ENCODE measurements at places on chromosomes 2 and 18. TPM values are rescaled to one million over a fixed set of nuclear protein-coding genes. Genes with fewer than 3 reads are reported as not detected.

Gene MC4R
- total RNA-seq = not detected

Gene DSG4
- total RNA-seq = not detected

Gene ALK
- 0.18 TPM for total RNA-seq

Gene MOGAT1
- 0.45 TPM for total RNA-seq

Gene ALPP
- not detected for total RNA-seq

Gene CFAP53
- total RNA-seq = 0.98 TPM

Gene CGREF1
- total RNA-seq = 4.1 TPM

Gene BMP10
- not detected for total RNA-seq

Gene DGUOK
- total RNA-seq = 38.8 TPM

Gene CXCR2
- 9.1 TPM for total RNA-seq

Gene GAL3ST2
- not detected for total RNA-seq

Gene FZD7
- 13.0 TPM for total RNA-seq

Gene TBC1D8
- 20.1 TPM for total RNA-seq

Gene HDHD2
- 42.7 TPM for total RNA-seq

Gene PRKAG3
- total RNA-seq = 0.49 TPM

Gene SLC20A1
- total RNA-seq = 51.1 TPM

Gene OST4
- 198 TPM for total RNA-seq

Gene PTPRM
- total RNA-seq = 66.5 TPM

Gene PLCD4
- total RNA-seq = 9.1 TPM

Gene GPR155
- 28.7 TPM for total RNA-seq

Gene TCF23
- total RNA-seq = not detected

Gene NEMP2
- total RNA-seq = 5.6 TPM

Gene ABCB6
- total RNA-seq = 32.6 TPM

All from sciatic nerve (tissue), 2 donors.